Renal cortical epithelial cell (primary cell): ENCODE measurements at places on chromosomes 6 and 20.

GRCh38 chr6:122717350-122717749 is 62.2 kb upstream of the FABP7 start:
- no peak for DNase-seq

DNA sequence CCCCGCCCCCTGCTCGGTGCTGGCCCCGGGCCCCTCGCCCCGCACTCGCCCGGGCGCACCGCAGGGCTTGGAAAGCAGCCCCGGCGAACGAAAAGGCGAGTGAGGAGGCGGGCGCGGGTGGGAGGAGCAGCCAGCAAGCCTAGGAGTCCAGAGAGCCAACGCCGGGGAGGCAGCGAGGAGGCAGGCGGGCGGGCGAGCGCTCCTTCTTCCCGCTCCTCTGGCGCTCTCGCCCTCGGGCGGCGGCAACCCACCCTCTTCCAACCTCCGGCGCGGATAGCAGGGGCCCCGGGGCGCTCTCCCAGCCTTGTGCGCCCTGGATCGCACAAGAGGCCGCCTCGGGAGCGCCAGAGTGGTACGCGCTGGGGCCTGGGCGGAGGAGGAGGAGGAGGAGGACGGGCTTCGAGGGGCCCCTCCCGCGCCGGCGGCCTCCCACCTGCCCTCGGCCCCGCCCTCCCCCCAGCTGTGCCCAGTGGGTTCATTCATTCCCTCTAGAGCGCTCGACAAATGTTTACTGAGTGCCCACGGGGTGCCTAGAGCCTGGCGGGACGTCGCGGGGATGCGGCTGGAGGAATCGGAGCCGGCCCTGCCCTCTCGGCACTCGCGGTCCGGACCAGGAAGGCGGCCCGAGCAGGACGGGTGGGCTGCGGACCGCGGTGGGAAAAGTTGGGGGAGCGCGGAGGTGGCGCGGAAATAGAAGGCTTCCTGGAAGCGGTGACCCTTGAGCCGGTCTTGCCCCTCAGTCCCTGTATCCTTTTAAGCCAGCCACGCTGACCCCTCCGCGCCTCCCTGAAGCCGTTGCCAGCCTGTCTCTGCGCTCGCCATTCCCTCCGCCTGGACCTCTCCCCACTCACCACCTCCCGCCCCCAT is at the start of gene BMP7:
Gene BMP7, minus strand, starts transcription at position 351 of the 867 bp plus-strand sequence. CDS start 519 bp downstream, outside the sequence.
- DNase-seq, result no peak

GRCh38 chr6:150634964-150635292 is 35.2 kb downstream of the PLEKHG1 start:
- DNase-seq, result no peak

DNA sequence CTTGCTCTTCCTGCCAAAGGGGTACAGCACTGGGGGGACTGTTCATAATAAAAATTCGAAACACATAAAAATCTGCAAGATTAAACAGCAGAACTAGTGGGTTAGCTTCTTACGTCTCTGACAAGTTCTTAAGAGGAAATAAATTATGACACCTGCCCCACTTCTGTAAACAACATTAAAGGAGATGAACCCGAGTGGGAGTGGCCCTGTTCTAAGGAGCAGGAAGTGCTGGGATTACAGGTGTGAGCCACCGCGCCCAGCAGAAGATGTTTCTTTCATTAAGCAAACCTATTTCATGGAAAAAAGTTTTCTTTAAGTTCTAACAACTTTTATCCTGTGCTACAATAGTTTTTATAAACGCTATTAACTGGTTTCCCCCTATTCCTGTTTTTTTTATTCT is 24.6 kb downstream of the USP45 start:
- DNase-seq, result no peak
